Left forelimb (tissue), 1 donor: ENCODE measurements at places on chromosomes 6 and 20.

GRCh38 chr6:125477156-125477555 is 175.4 kb upstream of the HDDC2 start:
- no peak for DNase-seq

DNA sequence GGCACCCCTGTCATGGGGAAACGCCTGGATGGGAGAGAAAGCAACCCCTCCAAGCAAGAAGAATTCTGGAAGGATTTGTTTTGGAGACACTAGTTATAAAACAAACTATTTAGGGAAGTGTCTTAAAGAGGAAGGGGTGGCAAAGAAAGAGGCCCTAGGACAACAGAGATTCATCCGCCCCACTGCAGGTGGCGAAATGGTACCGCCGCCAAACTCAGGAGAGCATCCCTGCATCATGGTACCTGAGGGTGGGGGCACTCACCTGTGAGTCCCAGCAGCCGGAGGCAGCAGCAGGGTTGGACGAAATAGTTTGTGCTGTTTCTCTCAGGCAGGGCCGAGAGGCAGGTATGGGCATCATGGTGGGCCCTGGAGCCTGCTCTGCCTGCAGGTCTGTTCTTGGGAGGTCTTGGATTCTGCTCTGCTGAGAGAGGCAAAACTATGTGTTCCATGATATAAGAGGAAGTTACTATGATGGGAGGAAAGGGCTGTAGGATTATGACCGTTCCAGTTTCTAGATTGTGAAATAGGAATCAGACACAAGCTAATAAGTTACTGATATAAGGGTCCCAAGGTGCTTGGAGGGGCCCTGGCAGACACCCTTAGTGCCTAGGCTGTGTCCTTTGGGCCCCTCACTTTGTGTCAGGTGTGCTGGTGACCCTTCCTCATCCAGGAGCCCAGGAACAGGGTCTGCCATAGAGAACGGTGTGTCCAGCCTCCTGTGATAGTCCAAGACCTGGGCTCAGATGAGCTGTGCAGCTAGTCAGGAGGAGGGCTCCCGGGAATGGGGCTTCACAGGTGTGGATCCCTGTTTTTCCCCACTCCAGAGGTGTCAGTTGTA is 20.4 kb downstream of the SIRPD start:
- no peak for DNase-seq

GRCh38 chr20:43899274-43900120 is 15.2 kb upstream of the TOX2 start:
- no peak for DNase-seq

DNA sequence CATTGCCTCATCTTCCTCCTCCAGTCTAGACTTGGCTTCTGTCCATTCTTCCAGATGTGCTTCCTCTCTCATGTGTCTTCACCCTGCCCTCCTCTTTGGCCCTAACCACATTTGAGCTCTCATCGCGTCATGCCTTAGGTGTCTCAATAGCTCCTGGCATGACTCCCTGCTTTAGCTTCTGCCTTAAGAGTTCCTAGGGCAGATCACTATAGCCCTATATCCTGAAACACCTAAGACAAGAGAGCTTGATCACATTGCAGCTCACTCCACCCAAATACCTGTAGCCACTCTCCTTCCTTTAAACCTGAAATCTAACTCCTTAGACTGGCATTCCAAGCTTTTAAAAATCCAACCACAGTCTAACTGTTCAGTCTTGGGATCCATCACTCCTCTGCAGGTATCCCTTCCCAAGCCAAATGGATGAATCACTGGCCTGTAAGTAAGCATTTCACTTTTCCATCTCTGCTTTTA is 69.0 kb upstream of the STXBP5 start:
- no peak for DNase-seq

DNA sequence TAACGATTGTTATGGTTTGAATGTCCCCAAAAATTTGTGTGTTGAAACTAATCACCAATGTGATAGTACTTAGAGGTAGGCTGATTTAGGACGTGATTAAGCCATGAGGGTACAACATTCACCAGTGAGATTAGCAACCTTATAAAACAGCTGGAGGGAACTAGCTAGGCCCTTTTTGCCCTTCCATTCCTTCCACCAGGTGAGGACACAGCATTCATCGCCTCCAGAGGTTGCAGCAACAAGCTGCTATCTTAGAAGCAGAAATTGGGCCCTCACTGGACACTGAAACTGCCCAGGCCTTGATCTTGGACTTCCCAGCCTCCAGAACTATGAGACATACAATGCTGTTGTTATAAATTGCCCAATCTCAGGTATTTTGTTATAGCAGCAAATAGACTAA is 340.7 kb upstream of the JARID2 start:
- no peak for DNase-seq

GRCh38 chr6:84576029-84576428 is 188.4 kb downstream of the TBX18 start:
- DNase-seq = no peak

- no peak for DNase-seq
Measured at GRCh38 chr6:137224799-137225198, 5.6 kb upstream of the IFNGR1 start.

- no peak for DNase-seq
Measured at GRCh38 chr6:138988469-138988834, 399 bp upstream of the REPS1 start.

DNA sequence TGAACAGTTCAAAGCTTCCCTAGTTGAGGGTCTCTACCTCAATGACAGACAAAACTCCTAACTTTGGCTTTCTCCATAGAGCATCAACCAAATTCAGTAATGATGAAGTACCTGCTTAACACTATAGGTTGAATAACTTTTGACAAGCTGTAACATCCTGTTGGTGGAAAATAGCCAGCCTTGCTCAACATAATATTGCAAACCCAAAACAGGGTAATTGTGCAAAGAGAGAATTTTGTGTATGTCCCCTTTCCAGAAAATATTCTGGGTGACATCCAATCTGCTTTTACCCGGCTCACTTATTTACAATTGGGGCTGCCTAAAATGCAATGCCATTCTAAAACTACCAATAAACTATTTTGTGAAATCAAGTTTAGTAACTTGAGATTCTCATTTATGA is 72.8 kb downstream of the ATXN1 start:
- DNase-seq = no peak
